ENCODE measurements at places on chromosomes 1 and 21. TPM values are rescaled to one million over a fixed set of nuclear protein-coding genes. Genes with fewer than 3 reads are reported as not detected.
A peak's percentile ranks its signal among the peaks of the same experiment; 100 is the strongest.

- DNase-seq: peak; percentile 58
- H3K4me1 ChIP-seq: peaks cover 8% of the 10 kb centered on the region
- peaks cover 29% of the 10 kb centered on the region for H3K27me3 ChIP-seq
- no peaks in the 10 kb centered on the region for H3K36me3 ChIP-seq
- peak overlapping the region; percentile 0 for H3K4me3 ChIP-seq
These were observed 7.7 kb upstream of the PPM1J start for GRCh38 chr1:112722601-112723510.

The NBPF4 gene
- total RNA-seq: not detected

GRCh38 chr1:227998374-227999055, 8.3 kb upstream of the WNT3A start:
- peaks cover 18% of the 10 kb centered on the region for H3K27me3 ChIP-seq
- DNase-seq: no peak
- no peaks in the 10 kb centered on the region for H3K4me1 ChIP-seq
- no peak overlapping the region for H3K4me3 ChIP-seq
- no peak overlapping the region for H3K27ac ChIP-seq

DNA sequence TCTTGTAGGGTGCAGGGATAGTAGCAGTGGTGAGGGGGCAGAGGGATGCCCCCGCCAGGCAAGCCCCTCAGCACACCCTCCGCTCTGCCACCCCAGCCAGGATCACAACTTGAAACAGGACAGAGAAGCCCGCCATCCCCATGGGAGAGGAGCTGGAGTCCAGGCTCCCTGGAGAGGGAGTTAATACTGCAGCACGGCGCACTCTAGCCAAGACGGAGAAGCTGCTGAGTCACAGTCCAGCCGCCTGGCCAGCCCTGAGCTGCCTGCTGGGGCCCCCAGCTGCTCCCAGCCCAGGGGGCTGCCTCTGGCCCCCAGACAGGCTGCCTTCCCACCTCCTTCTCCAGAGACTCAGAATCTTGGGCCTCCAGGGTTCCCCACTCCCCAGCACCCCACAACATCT, 87.2 kb downstream of the SYT2 start:
- H3K36me3 ChIP-seq: no peaks in the 10 kb centered on the region
- H3K27me3 ChIP-seq: peaks cover 24% of the 10 kb centered on the region
- peaks cover 5% of the 10 kb centered on the region for H3K4me1 ChIP-seq
- no peak for DNase-seq
- no peak overlapping the region for H3K27ac ChIP-seq

The KCNJ6 gene
- not detected for total RNA-seq

The CRYAA gene
- not detected for total RNA-seq

- no peaks in the 10 kb centered on the region for H3K27me3 ChIP-seq
- H3K4me3 ChIP-seq: no peak overlapping the region
- H3K4me1 ChIP-seq: peaks cover 27% of the 10 kb centered on the region
- no peak overlapping the region for H3K27ac ChIP-seq
- H3K36me3 ChIP-seq: peaks cover 16% of the 10 kb centered on the region
- DNase-seq: no peak
These were observed 71.8 kb upstream of the SAMSN1 start for GRCh38 chr21:14617871-14618270.

- no peaks in the 10 kb centered on the region for H3K27me3 ChIP-seq
- peak; percentile 40 for DNase-seq
- no peaks in the 10 kb centered on the region for H3K4me1 ChIP-seq
- no peaks in the 10 kb centered on the region for H3K36me3 ChIP-seq
- H3K4me3 ChIP-seq: no peak overlapping the region
These were observed 426.7 kb downstream of the NPHP4 start for GRCh38 chr1:5565281-5566125.

The DYNLT4 gene
- 0.28 TPM for total RNA-seq

The MAB21L3 gene
- not detected for total RNA-seq

GRCh38 chr1:112702067-112702395, 4.9 kb downstream of the RHOC start:
- H3K27ac ChIP-seq: peak overlapping the region; percentile 94
- peaks cover 29% of the 10 kb centered on the region for H3K36me3 ChIP-seq
- no peak for DNase-seq
- no peaks in the 10 kb centered on the region for H3K27me3 ChIP-seq

The POU3F1 gene
- 1.4 TPM for total RNA-seq

GRCh38 chr1:117634631-117635030, 28.8 kb downstream of the TENT5C start:
- H3K4me3 ChIP-seq: no peak overlapping the region
- DNase-seq: no peak
- H3K27ac ChIP-seq: no peak overlapping the region
- peaks cover 30% of the 10 kb centered on the region for H3K4me1 ChIP-seq
- peaks cover 4% of the 10 kb centered on the region for H3K36me3 ChIP-seq
- peaks cover 35% of the 10 kb centered on the region for H3K27me3 ChIP-seq

GRCh38 chr1:198278943-198279342, 122.1 kb downstream of the NEK7 start:
- peaks cover 11% of the 10 kb centered on the region for H3K4me1 ChIP-seq
- DNase-seq: no peak
- no peak overlapping the region for H3K27ac ChIP-seq

DNA sequence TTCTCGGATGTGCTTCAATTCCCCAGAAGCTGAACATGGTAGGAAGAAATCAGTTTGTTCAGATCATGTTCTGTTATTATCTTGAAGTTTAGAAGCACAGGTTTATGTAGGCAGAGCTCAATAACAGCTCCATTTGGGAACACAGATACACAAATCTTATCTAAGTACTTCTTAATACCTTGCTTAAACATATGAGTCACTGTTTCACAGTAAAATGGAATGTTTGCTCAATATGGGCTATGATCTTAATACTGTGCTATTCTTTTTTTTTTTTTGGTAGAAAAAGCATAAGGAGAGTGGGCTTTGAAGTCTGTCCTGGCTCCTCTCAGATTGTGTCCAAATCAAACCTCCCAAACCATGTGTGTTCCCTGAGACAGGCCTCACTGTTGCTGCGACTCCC, 13.4 kb downstream of the PROK1 start:
- H3K4me3 ChIP-seq: no peak overlapping the region
- no peaks in the 10 kb centered on the region for H3K4me1 ChIP-seq
- no peak overlapping the region for H3K27ac ChIP-seq
- H3K27me3 ChIP-seq: peaks cover under 1% of the 10 kb centered on the region

DNA sequence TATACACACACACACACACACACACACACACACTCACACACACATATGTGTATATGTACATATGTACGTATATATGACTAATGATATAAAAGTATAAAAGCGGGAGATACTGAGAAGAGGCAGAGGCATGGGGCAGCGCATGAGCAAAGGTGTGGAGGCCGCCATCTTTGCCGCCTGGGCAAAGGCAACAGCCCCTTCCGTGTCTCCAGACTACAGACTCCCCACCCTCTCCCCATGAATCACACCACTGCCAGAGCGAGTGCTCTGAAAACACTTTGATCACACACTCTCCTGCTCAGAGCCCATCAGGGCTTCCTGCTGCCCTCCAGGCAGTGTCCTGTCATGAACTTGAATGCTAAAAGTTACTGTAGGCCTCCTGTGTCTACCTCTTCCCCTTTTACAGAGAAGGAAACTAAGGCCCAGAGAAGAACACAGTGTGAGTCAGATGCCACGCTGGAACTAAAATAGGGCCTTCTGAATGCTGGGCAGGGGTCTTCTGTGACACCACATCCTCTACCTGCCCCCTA, 54.7 kb upstream of the SSBP3 start:
- DNase-seq: no peak
- H3K4me1 ChIP-seq: peaks cover 30% of the 10 kb centered on the region
- peak overlapping the region; percentile 13 for H3K27ac ChIP-seq

DNA sequence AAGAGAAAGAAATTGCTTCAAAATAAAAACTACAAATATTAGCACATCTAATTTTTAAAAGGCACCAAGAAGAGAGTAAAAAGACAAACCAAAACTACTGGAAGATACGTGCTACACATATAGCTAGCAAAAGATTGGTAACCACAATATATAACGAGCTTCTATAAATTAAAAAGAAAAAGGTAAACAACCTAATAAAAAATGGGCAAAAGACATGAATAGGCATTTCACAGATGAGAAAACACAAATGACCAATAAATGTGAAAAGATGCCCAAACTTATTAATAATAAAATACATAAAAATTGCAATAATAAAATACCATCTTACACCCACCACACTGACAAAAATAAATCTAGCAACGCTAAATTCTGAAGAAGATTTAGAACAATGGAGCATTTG, 26.2 kb downstream of the LEMD1 start:
- H3K36me3 ChIP-seq: no peaks in the 10 kb centered on the region
- no peaks in the 10 kb centered on the region for H3K4me1 ChIP-seq
- H3K4me3 ChIP-seq: no peak overlapping the region
- H3K27me3 ChIP-seq: peaks cover 34% of the 10 kb centered on the region

DNA sequence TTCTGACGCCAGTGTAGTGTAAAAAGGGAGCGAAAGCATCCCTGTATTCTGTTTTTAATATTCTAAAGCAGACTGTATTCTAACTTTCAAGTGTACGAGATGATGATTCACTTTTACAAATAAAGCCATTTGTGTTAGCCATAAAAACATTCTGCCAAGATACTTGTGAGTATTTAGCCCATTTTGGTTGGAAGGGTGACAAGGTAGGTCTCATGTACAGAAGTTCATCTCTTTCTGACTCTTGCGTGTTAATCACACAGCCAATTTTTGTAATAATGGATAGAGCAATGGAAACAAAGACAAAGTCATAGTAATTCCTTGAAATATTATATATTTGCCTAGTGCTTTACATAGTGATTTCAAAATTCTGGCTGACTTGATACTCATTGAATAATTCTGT, 125.3 kb upstream of the GREM2 start:
- H3K36me3 ChIP-seq: no peaks in the 10 kb centered on the region
- no peak overlapping the region for H3K4me3 ChIP-seq
- H3K27ac ChIP-seq: no peak overlapping the region
- H3K27me3 ChIP-seq: no peaks in the 10 kb centered on the region

GRCh38 chr1:234533975-234534876, 55.2 kb upstream of the TARBP1 start:
- H3K4me3 ChIP-seq: no peak overlapping the region
- no peaks in the 10 kb centered on the region for H3K27me3 ChIP-seq
- no peaks in the 10 kb centered on the region for H3K36me3 ChIP-seq
- no peak overlapping the region for H3K27ac ChIP-seq
- no peak for DNase-seq

DNA sequence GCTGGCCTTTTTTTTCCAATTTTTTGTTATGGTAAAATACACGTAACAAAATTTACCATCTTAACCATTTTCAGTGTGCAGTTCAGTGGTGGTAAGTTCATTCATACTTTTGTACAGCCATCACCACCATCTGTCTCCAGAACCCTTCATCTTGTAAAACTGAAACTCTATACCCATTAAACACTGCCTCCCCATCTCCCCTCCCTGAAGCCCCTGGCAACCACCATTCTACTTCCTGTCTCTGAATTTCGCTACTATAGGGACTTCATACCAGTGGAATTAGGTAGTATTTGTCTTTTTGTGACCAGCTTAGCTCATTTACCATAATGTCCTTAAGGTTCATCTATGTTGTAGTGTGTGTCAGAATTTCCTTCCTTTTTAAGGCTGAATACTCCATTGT, 8.7 kb downstream of the PKNOX1 start:
- DNase-seq: no peak
- peaks cover 14% of the 10 kb centered on the region for H3K36me3 ChIP-seq

The ALX3 gene
- total RNA-seq: not detected

- H3K4me3 ChIP-seq: no peak overlapping the region
- no peak for DNase-seq
- peaks cover 27% of the 10 kb centered on the region for H3K4me1 ChIP-seq
These were observed 9.2 kb downstream of the PTBP2 start for GRCh38 chr1:96730574-96731298.

DNA sequence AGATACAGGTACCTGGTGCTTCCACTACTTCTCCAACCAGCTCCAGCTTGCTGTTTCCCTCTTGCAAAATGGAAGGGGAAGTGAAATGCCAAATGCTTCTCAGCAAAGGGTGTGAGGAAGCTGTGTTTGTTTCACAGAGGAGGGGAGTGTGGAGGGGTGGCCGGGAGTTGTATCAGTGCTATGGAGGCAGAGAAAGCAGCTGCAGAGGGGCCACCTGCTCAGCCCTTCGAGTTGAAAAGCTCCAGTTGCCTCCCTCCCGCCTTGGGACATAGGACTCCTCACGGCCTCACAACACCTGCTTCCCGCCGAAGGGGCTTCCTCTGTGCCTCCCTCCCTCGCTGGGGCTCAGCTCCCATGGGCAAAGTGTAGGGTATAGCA, 12.1 kb upstream of the LINGO4 start:
- no peak overlapping the region for H3K4me3 ChIP-seq
- no peak for DNase-seq
- peaks cover 44% of the 10 kb centered on the region for H3K4me1 ChIP-seq

DNA sequence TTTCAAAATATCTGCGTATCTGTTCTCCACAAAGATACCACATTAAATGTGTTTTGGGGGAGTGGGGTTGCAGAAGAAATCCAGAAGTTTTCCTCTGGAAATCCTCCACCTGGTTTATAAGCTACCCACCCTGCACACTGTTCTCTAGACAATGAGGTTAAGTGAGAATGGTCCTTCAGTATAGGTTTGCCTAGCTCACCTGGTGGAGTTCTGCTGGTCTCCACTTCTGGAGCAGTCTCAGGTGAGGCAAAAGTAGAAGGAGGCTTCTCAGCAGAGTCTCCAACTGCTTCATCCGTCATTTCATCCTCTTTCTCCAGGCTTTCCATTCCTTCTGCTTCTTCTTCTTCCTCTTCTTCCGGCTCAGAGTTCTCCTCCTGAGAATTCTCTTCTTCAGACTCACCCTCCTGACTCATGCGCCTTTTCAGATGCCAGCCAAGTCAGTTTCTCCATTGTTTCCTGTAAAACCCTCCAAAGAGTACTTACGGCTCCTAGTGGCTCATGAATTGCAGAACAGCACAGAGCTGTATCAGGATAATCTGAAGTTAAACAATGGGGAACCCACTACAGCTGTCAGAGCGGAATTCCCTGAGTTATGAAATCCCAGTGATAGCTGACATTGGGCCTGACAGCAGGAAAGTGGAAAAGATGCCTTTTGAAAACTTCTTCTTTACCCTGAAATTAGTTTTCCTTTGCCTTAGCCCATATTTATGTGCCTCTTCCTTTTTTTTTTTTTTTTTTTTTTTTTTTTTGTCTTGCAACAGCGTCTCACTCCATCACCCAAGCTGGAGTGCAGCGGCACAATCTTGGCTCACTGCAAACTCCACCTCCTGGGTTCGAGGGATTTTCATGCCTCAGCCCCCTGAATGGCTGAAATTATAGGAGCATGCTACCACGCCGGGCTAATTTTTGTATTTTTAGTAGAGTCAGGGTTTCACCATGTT, 38.5 kb downstream of the MSTO1 start:
- H3K4me3 ChIP-seq: no peak overlapping the region
- H3K36me3 ChIP-seq: no peaks in the 10 kb centered on the region
- H3K4me1 ChIP-seq: peaks cover 2% of the 10 kb centered on the region
- no peak overlapping the region for H3K27ac ChIP-seq
- peaks cover 3% of the 10 kb centered on the region for H3K27me3 ChIP-seq
